ENCODE measurements at places on chromosomes 3 and 15.

DNA sequence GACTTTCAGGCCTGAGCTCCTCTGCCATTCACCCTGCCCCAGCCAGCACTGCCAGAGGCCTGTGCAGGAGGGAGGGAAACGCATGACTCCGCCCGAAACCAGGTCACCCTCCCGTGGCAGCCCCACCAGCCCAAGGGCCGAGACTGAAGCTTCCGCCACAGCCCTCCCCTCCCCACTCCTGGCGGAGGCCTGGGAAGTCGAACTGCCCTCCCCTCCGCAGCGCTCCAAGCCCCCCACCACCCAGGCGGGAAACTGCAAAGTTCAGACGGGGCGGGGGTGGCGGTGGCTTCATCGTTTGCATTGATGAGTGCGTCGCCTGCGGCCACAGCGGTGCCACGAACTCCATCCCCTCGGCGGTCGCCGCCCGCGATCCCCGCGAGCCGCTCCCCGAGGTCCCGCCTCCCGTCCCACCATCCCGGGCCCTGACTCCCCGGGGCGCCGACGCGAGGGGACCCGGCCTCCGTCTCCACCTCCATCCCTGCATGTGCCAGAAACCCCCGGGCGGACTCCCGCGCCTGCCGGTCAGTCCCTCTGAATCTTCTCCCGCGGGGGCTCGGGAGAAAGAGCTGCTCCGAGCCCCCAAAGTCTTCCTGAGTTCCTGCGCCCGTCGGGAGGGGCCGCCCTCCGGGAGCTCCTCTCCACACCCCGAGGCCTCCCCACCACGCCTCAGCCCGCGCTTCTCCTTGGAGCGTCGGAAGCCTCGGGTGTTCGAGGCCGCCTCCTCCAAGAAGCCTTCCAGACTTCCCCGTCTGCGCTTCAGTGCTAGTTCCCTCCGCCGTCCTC lies 698 bp downstream of the MELTF start:
- ATAC-seq = peak; percentile 27

- ATAC-seq = no peak
Measured at GRCh38 chr3:196049653-196050052, 32.2 kb downstream of the TFRC start.

GRCh38 chr3:182683858-182684257 lies 109.4 kb upstream of the ATP11B start:
- no peak for ATAC-seq

GRCh38 chr15:66112388-66112787 lies 141.2 kb downstream of the MEGF11 start:
- no peak for ATAC-seq

- no peak for ATAC-seq
Measured at GRCh38 chr15:70319466-70319865, 221.7 kb upstream of the TLE3 start.

DNA sequence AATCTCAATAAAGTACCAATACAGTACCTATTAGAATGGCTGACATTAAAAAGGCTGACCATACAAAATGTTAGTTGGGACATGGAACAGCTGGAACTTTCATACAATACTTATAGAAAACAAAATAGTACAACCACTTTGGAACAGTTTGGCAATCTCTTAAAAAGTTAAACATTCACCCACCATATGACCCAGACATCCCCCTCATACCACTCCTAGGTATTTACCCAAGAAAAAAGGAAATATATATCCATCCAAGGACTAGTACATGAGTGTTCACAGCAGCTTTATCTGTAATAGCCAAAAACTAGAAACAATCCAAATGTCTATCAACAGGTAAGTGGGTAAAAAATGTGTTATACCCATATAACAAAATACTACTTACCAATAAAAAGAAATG lies 25.2 kb upstream of the ARF4 start:
- no peak for ATAC-seq

DNA sequence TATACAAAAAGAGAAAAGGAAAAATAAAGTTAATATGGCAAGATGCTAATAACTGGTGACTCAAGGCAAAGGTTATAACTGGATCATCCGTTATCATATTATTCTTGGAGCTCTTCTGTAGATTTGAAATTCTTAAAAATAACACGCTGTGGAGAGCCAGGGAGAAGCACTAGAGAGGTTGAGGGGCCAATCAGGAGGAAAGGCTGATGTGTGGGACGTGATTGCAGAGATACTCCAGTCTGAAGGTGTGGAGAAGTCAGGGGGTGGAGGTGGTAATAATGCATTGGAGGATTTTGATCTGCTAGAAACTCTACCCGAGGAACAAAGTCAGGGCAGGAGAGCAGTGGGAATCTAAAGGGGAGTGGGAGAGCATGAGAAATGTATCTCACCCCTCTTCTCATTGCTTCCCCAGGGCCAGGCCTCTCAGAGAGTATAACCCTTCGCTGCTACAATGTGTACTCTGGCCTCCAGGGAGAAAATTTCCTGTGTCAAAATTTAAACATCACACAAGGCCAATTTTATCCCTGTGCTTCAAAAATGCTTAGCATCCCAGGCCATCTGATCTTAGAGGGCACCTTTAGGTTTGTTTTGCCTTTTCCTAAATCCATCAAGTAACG lies 211.5 kb upstream of the SEMA6D start:
- no peak for ATAC-seq

All from activated T-helper 17 cell treated with anti-CD3 and anti-CD28 coated beads, Interleukin-2, amount 50 U/mL, for 72 hours (primary cell).